ENCODE measurements at places on chromosomes 6 and 20.
A peak's percentile ranks its signal among the peaks of the same experiment; 100 is the strongest.

GRCh38 chr6:33633462-33634158 lies 12.5 kb downstream of the ITPR3 start:
- no peak for DNase-seq

GRCh38 chr6:26260725-26261490 lies 104.1 kb upstream of the BTN3A2 start:
- DNase-seq = no peak

DNA sequence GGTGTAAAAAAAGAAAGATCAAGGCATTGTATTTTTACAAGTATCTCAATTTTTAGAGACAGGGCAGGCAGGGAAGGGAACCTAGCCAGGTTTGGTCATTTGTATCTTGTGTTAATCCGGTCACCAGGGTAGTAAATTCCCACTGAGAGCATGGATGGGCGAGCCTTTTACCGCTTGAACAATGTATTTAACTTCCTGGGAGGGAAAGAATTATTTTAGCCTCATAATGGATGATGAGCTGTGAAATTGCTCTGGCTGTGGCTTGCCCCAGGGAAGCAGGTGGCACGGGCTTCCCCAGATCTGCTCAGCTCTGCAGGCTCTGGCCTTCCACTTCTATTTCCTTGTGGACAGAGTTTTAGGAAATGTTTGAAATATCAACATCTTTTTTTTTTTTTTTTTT lies 72.9 kb downstream of the TOX2 start:
- DNase-seq = peak; percentile 80

- DNase-seq = no peak
Measured at GRCh38 chr6:168737014-168737413, 296.0 kb downstream of the SMOC2 start.

- no peak for DNase-seq
Measured at GRCh38 chr6:5083307-5083583, 1.9 kb upstream of the PPP1R3G start.

GRCh38 chr6:143196525-143197225 lies 136.0 kb downstream of the AIG1 start:
- DNase-seq = no peak
